ENCODE measurements at places on chromosomes 3 and 15. TPM values are rescaled to one million over a fixed set of nuclear protein-coding genes. Genes with fewer than 3 reads are reported as not detected.

DNA sequence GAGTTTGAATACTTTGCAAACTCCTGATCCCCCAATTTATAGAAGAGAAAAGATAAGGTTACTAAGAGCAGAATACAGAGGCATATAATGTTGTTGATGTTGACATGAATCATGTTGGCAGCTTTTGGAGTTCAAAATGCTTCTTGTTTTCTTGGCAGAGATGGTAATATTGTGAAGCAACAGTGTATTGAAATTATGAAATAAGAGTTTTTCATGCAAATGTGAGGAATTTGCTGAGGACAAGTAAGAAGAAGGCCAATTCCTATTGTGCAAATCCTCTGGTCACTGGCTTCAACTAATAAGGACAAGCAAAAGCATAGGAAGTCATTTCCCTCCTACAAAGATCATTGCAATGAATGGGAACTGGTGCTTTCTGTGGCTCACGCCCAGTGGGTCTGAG lies 126.9 kb upstream of the CHL1 start:
- no peak for DNase-seq

DNA sequence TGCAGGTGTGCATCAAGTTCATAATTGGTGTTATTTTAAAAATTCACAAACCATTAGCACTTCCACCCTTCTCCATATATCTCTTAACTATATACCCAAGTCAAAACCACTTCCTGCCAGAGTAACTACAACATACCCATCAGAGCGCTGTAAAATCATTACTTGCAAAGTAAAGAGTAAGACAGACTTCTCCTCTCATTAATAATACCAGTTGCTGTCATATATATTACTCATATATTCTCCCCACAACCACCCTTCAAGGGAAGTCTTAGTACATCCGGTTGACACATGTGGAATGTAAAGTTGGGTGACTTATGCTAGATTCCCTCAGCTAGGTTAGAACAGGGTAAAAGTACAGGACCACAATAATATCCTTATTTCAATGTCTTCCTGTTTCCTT lies 5.6 kb downstream of the TERC start:
- no peak for DNase-seq

- no peak for DNase-seq
Observed at GRCh38 chr3:140552403-140552802, 125.5 kb upstream of the TRIM42 start.

Gene PTX3
- 0.55 TPM for polyA plus RNA-seq

DNA sequence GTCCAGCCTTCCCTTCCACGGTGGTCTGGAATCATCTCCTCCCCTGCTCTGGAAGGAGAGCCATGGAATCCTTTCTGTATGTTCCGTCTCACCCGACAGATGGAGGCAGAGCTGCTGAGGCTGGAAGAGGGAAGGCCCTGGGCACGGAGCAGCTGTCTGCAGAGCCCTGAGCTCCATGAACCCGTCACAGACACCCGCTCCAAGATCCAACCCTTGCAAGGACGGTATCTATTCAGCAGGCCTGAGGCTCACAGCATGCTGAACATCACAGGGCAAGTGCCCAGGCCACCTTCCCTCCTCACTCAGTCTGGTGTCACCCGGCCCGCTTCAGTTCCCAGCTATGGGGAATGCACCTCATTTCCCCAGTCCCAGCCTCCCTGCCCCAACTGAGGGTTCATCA lies 103.9 kb downstream of the LRIG1 start:
- DNase-seq, result no peak

Gene GRM2
- polyA plus RNA-seq, result 0.03 TPM

Gene CAV3
- polyA plus RNA-seq, result not detected

Gene NCK1
- 30.2 TPM for polyA plus RNA-seq

Gene SNX22
- polyA plus RNA-seq, result 0.91 TPM

Gene ECE2
- not detected for polyA plus RNA-seq

- no peak for DNase-seq
Observed at GRCh38 chr3:145869958-145870357, 291.0 kb downstream of the PLOD2 start.

GRCh38 chr3:194064380-194065332 lies 71.3 kb upstream of the HES1 start:
- no peak for DNase-seq

Gene GREM1
- 3.4 TPM for polyA plus RNA-seq

DNA sequence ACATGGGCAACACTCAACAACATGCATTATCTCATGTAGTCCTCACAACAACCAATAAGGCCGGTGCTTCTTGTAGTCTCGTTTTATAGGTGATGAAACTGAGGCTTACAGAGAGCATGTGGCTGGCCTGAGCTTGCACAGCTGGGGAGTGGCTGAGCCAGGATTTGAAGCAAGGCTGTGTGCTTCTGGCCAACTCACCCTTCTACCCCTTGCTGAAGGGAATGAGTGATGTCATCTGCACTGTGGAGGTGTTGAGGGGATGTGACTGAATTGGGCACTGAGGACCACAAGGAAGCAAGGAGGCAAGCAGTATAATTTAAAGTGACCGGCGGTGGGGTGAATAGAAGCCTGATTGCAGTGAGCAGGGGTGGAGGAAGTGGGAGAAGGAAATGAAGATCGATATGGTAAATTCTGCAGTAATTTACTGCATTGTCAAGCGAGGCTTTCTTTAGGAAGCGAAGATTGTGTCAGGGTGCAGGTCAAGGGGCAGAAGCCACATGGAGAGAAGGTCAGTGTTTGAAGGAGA lies 62.3 kb downstream of the MINAR1 start:
- no peak for DNase-seq

Gene DPPA2
- not detected for polyA plus RNA-seq

GRCh38 chr15:48720646-48721045 lies 75.1 kb upstream of the FBN1 start:
- DNase-seq, result no peak

GRCh38 chr3:185330644-185331043 lies 32.3 kb upstream of the MAP3K13 start:
- DNase-seq, result no peak

GRCh38 chr3:5014391-5014790 lies 35.2 kb downstream of the BHLHE40 start:
- DNase-seq, result no peak

DNA sequence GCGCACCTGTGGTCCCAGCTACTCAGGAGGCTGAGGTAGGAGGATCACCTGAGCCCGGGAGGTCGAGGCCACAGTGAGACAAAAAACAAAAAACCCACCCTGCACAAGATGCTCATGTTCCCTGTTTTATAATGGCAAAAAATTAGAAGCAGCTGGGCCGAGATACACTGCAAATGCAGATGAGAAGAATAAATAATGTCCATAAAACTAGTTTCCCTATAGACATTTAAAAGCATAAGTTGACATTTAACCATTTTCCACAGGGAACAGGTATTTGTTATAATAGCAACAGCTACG lies 537 bp upstream of the SCAP start:
- DNase-seq, result no peak

DNA sequence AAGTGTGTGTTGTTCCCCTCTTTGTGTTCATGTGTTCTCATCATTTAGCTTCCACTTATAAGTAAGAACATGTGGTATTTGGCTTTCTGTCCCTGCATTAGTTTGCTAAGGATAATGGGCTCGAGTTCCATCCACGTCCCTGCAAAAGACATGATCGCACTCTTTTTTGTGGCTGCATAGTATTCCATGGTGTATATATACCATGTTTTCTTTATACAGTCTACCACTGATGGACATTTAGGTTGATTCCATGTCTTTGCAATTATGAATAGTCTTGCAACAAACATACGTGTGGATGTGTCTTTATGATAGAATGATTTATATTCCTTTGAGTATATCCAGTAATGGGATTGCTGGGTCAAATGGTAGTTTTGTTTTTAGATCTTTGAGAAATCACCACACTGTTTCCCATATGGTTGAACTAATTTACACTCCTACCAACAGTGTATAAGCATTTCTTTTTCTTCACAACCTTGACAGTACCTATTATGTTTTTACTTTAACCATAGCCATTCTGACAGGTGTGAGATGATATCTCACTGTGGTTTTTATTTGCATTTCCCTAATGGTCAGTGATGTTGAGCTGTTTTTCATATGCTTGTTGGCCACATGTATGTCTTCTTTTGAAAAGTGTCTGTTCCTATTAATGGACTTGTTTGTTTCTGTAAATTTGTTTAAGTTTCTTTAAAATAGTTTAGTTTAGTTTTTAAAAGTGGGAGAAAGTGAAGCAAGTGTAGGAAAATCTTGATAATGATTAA lies 21.9 kb upstream of the SLC30A4 start:
- DNase-seq, result no peak

DNA sequence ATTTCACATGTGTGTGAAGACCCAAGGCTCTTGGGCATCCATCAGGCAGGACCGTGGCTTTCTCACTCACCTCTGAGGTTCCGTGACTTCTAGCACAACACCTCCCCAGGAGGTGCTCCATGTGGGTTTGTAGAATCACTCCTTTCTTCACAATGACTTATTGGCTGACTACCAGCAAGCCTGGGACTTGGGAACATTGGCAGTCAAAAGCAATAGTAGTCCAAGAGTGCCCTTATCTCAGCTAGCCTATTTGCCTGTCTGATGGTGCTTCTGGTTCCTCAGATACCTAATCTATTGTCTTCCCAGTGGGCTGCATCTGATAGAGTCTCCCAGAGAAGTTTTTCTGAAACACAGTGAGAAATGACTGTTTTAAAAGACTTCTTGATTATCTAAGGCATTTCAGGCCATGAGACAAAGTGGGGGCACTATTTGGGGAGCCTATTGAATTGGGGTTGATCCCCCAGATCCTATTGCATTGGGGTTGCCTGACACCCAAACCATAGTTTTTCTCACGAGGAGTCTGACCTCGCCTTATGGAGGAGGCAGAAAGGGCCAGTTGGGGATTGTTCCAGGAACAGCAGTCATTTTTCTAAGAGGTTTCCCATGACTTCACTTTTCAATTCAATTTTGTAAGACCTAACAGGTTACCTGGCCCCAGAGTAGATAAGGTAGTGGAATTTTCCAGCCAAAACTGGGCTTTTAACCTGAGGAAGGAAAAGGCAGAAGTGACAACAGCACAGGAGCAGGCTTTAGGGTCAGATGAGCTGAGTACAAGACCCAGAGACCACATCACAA lies 88.0 kb downstream of the CYP19A1 start:
- DNase-seq, result no peak

Gene CTXN2
- not detected for polyA plus RNA-seq

DNA sequence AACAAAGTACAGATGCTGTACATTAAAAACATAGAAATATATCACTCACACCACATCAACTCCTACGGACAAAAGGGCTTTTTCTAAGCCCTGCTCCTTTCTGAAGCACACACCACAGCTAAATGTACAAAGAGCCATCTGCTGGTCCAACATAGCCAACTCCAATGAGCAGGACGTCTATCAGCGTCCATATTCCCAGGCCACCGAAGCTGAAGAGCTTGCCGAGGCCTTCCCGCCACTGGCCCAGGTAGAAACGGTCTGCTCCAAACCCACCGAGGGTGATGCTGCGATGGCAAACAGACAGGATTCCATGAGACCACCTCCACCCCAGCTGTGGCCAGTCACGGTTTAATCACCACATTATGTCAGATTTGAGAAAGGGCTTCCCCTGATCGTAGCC lies 9.8 kb downstream of the TM2D3 start:
- no peak for DNase-seq

GRCh38 chr15:78540871-78541743 lies 863 bp downstream of the PSMA4 start:
- DNase-seq, result peak; percentile 12

DNA sequence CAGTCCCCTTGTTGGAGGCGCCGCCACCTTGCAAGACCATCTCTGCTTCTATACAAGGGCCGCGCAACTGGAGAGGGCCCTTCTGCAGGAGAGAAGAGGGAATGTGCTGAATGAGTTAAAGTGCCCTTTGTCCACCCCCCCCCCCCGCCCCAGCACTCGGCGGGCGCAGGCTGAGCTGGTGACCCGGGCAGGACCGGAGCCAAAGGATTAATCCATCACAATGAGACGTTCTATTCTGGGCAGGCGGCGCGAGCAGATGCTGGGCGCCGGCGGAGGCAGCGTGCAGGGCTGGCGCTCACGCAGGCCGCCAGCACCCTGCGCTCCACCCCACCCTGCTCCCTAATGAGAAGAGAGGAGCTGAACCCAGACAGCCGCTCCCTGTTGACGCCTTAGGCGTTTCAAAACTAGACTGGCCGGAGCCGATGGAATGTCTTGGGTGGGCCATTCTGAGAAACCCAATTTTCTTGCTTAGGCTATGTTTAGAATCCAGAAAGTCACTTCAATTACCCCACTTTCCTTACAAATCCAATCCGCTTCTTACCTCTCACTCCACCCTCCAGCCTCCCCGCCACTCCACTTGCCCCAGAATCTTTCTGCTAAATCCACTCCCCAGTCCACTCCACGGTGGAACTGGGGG lies 32.9 kb downstream of the GJD2 start:
- DNase-seq, result peak; percentile 14

Gene SCN11A
- polyA plus RNA-seq, result 0.01 TPM

Gene ADIPOQ
- not detected for polyA plus RNA-seq

DNA sequence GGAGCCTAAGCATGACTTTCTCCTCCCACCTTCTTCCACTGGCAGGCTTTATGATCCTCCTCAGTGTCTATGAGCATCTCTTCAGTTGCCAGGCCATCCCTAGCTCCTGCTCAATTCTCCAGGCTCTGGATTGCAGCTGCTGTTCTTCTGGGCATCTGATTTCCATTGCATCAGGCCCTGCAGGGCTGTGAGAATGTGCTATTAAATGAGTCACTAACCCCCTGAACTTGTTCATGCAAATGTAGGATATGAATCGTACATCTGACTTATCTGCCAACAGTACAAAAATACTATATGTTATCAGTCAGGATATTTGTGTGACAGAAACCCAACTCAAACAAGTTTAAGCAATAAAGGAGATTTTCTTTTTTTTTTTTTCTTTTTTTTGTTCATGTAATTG lies 11.9 kb downstream of the GPR176 start:
- no peak for DNase-seq

- DNase-seq, result no peak
Observed at GRCh38 chr3:62876064-62876463, 848 bp upstream of the CADPS start.

Gene TRPM1
- not detected for polyA plus RNA-seq

GRCh38 chr3:8981296-8981695 lies 18.0 kb upstream of the RAD18 start:
- DNase-seq, result no peak

DNA sequence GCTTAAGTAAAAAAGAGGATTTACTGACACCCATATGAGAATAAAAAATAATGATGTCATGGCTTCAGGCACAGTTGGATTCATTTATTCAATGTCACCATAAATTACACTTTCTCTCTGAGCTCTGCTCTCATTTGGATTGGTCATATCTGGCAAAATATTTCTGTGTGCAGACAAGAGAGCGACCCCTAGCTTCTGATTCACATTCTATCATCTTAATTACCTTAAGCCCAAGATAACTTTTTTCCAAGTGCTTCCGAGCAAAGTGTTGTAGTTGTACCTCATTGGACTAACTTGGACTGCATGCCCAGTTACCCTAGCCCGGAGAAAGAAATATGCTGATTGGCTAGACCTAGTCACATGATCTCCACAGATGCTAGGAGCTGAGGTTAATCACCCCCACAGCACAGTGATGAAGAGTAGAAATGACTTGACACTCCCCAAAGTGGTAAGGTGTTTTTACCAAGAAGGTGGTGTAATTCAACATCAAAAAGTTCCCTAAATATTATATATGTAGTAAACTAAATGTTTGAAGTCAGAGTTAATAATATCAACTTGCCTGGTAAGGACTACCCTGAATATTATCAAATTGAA lies 552.2 kb upstream of the SUCLG2 start:
- DNase-seq, result peak; percentile 8

Gene SERPINI1
- polyA plus RNA-seq, result 4.7 TPM

GRCh38 chr15:99712415-99712814 lies 20.8 kb downstream of the LYSMD4 start:
- DNase-seq, result no peak

Measured in A549 (cell line).